Fibroblast of villous mesenchyme (primary cell): ENCODE measurements at places on chromosomes 1 and 21.

DNA sequence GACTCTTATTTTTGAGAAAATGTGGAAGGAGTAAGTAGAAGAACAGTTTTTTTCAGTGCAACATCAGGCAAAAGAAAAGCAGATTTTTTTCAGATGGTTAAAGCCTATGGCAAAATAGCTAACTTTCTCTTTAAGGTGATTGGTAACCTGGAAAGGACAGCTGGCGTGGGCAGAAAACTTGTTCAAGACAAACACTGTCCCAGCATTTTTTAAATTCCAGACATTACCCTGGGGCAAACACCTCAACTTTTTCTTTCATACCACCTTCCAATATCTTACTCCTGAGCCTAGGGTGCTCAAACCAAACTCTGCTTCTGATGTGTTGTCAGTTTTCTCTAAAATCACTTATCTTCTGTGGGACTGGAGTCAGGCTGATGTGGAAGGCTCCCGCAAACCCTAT is 2.7 kb upstream of the LEPR start:
- no peak for DNase-seq

DNA sequence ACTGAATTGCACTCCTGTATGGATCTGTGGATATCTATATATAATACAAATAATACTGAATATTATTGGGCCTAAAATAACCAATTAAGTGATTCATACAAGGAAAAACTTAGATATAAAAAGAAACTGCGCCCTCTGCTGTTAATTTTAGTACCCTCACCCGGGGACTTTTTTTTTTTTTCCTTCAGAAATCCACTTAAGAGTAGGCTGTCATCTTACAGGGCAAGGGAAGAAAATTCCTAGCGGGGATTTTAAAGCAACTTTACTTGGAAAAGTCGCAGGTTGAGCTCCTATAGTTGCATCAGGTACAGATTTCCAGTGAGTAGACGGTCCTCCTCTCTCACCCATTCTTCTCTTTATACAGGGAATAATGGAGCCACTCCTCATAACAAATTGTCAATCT is 1.3 kb downstream of the NTNG1 start:
- peak; percentile 57 for DNase-seq

- no peak for DNase-seq
Measured at GRCh38 chr1:194347200-194347599, 1160.8 kb upstream of the B3GALT2 start.

GRCh38 chr1:57192222-57192621 is 226.4 kb upstream of the C8B start:
- no peak for DNase-seq

GRCh38 chr1:96187020-96187419 is 534.6 kb upstream of the PTBP2 start:
- DNase-seq, result no peak

GRCh38 chr1:22709891-22710700 is 543 bp upstream of the EPHB2 start:
- peak; percentile 82 for DNase-seq

DNA sequence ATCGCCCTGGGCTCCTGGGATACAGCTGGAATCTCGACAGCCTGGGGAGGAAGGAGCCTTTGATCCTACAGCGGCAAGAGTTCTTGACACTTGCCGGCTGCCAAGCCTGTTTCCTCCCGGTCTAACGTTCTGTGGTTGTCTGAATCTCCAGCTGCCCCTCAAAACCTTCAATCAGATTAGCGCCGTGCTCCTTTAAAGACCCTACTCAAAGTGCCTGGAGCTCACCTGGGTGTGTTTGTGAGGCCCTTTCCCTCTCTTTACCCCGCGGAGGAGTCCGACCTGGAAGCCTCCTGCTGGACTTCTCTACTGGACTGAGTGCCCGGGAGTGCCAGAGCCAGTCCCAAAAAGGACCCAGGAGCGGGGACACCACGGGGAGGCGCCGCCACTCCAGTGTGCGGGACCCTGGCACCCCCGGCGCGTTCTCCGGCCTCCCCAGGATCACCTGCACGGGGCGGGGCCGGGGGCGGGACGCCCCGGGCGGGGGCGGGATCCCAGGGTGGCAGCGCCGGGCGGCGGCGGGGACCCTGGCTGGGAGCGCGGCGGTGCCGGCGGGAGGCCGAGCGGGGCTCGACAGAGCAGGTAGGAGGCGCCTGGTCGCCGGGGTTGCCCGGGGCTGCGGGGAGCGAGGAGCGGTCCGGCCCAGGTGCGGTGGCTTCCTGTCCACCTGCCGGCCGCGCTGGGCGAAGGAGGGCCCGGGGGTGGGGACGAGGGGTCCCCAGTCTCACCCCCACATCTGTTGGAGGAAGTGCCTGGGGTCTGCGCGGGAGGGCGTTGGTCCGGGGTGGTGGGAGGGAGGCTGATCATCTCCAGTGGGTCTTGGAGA is at the start of gene NCMAP:
NCMAP (plus strand) TSS at position 497 of the 823 bp plus-strand sequence. CDS start 39,344 bp downstream, outside the sequence.
- no peak for DNase-seq

DNA sequence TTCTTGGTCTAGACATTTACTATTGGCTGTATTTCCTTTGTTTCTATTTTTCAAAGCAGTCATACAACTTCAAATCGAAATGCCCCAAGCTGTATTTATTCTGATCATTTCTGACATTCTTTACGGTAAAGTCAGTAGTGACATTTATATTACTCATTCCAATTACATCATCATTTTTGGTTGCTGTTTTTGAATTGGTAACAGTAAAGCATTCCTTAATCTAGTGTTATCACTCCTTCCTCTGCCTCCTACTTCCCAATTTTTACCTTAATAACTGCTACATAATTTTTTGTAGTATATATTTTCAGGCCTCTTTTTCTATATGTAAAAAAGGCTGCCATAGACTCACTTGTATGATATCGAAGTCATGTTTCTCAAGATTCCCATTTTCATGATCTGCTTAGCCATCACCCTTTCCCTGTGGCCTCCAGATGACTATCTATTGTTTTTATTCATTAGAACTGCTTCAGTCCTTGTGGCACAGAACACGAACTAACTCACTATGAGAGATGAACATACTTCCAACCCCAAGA is 167.2 kb downstream of the RUNX1 start:
- DNase-seq, result peak; percentile 66

DNA sequence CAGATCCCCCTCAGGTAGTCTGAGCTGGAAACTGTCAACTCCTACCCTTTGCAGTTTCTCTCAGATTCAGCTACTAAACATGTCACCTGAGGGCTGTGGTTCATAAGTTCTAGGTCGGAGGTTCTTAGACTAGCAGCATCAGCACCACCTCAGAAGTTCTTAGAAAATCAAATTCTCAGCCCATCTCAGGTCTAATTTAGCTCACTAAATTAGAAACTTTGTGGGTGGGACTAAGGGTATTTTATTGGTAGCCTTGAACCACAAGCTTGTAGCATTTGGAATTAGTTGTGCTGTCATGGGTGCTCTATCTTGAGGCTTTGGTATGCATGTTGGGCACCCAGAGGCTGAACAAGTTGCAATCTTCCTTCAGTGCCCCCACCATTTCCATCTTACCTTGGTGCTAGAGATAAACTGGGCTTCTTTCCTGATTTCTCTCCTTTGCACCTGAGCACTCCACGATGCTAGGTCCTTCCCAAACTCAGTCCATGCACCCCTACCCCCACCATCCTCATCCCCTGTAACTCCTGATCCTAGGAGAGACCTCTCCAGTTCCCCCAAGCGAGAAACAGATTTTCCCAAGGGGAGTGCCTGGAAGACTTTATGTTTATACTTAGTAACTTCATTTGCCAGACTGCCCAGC is 54.2 kb downstream of the S1PR1 start:
- DNase-seq, result no peak
